ENCODE measurements at places on chromosomes 1 and 21.

DNA sequence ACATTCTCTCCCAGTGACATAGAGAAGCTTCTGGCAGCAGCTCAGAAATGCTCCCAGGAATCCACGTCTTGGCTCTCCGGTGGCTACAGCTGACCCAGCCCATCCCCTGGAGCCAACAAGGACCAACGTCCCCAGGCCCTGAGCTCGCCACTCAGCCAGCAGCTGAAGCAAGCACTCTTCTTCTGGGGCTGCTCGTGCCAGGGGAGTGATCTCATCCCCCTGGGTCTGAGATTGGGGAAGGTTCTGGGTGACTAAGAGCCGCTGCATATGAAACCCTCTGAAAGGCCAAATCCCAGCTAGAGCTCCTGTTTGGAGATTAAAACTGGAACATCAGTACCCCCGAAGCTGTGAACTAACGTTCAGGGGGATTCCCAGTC, 487.9 kb downstream of the NPHP4 start:
- no peak for DNase-seq

- DNase-seq, result no peak
Observed at GRCh38 chr1:180918519-180918918, 5.8 kb downstream of the KIAA1614 start.

DNA sequence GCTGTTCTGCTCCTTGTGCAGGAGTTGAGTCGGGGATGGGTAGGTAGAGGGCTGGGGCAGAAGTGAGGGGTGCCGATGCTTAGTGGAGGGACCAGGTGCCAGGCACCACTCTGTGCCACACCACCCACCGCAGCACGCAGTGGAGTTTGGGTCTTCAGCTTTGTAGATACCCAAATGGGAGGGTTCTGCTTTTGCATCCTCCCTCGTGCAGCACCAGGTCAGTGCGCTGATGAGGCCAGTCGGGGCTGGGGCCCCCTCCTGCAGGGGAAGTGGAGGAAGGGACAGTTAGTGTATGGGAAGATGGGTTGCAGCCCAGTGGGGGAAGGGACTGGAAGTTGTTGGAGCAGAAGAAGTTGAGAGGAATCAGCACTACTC, 244.0 kb downstream of the RHOU start:
- DNase-seq, result no peak

DNA sequence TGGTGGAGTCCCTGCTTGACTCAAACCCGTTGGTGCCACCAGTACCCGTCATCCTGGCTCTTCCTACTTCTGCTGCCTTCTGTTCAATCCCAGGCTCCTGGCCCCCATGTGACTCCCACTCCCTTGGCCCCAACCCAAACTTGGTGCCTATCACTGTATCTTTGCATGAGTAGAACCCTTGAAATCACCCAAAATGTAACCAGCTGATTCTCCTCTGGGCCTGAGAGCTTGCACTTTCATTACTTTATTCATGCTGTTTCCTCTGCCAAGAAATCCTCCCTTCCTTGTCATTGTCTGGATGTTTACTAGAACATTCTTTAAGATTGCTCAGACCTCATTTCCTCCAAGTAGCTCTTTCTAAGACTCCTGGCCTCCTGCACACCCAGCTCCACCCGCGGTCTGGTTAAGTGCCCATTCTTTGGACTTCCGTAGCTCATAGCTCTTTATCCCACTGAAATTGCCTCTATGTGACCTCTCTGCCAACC, 15.7 kb downstream of the PTAFR start:
- no peak for DNase-seq

GRCh38 chr21:41877901-41878830, 978 bp downstream of the PRDM15 start:
- no peak for DNase-seq

DNA sequence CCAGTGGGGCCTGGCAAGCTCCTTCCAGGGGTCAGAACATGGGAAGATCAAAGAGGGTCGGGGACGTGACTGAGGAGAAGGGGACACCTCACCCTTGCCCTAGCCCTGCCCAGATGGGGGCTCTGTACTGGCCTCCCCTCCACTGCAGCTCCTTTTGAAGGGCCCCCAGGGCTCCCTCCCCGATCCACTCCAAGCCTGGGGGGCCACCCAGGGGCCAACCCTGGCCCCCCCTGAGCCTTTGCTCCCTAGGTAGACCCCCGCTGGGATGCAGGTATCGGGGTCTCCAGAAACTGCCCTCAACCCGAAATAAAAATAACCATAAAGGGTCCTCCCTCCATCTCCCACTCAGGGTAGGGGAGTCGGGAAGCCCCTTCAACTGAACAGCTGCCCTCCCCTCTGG, 37.4 kb upstream of the FAM131C start:
- no peak for DNase-seq

- peak; percentile 47 for DNase-seq
Observed at GRCh38 chr1:32200226-32201010, at the start of gene CCDC28B. Gene CCDC28B (plus strand): TSS chr1:32200595. CDS start chr1:32201936, 1,341 bp downstream.

GRCh38 chr1:231959225-231959884, 332.8 kb downstream of the DISC1 start:
- DNase-seq, result no peak

DNA sequence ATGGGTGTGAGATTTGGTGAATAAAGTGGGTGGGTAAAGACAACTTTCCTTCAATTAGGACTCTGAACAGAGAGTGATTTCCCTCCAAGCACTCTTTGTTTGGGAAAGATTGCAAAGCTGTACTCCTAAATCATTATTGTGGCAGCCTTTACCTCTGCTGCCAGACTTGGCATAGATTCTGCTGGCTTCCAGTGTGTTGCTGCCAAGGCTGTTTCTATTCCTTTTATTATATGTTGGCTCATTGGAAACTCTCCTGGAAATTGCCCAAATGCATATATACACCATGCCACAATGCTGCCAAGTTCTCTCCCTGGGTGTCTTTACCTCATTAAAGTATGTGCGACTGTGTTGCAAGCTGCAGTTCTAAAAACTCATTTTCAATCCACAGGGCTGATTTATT, 668.0 kb downstream of the MRPL39 start:
- DNase-seq, result no peak

- DNase-seq, result no peak
Observed at GRCh38 chr1:198290089-198290683, 133.4 kb downstream of the NEK7 start.

DNA sequence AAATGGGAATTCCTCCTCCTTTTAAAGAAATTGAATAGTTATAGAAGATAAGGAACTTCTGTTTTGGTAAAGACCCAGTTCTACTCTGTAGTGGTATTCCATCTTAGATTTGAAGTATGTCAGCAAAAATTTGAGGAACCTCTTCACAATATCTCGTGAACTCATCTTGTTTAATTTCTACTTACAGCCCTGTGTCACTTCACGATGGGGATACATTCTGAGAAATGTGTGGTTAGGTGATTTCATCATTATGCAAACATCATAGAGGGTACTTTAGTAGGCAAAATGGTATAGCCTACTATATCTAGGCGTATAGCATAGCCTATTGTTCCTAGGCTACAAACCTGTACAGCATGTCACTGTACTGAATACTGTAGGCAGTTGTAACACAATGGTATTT, 36.0 kb downstream of the ALG6 start:
- no peak for DNase-seq

- no peak for DNase-seq
Observed at GRCh38 chr21:45286671-45287437, 841 bp downstream of the POFUT2 start.

Measured in anterior cingulate cortex (tissue), 58 donors.